ENCODE measurements at places on chromosomes 13 and 19.
A peak's percentile ranks its signal among the peaks of the same experiment; 100 is the strongest.

DNA sequence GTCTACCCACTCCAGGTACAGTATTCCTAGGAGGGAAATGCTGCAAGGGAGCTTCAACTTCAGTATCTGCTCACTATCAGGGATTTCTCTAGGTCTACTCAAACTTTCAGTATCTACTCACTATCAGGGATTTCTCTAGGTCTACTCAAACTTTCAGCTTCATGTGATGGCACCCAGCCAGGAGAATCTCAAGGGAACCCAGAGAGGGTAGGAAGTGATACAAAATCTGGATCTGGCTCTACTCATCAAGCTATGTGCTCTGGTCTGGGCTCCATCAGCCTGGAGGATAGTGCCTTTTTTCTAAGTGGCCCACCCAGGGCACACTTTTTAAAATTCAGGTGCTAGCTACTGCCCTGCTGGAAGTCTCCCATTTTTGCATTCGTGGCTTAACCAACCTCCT, 52.3 kb upstream of the FNDC3A start:
- no peak for DNase-seq

DNA sequence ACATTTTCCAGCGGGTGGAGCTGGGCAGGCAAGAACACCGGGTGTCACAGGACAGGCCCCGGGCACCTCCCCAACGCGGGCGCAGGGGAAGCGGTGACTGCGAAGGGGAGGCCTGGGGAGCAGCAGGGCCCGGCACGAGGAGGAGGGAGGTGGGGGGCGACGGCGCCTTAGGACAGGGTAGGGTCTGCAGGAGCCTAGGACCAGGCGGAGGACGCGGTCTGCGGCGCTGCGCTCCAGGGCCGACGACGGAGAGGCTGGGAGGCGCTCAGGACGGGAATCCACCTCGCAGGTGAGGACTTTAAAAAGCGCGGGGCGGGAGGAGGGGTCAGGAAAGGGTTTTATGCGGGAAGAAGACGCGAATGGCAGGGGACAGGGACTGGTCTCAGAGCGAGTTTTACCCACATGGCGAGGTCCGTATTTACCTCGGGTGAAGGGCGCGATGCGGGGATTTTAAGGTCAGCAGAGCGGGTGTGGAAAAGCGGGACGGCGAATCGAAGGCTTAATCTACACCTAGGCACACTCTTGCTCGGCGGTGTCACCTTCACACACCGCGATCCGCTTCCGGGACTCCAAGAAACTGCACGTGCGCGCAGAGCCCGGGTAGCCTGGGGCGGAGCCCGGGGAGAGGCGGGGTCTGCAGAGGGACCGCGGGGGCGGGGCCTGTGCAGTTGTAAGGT, 13.5 kb downstream of the ERVV-2 start:
- no peak for DNase-seq

- DNase-seq: no peak
Observed at GRCh38 chr19:36497001-36497400, 7.6 kb upstream of the ZNF566 start.

DNA sequence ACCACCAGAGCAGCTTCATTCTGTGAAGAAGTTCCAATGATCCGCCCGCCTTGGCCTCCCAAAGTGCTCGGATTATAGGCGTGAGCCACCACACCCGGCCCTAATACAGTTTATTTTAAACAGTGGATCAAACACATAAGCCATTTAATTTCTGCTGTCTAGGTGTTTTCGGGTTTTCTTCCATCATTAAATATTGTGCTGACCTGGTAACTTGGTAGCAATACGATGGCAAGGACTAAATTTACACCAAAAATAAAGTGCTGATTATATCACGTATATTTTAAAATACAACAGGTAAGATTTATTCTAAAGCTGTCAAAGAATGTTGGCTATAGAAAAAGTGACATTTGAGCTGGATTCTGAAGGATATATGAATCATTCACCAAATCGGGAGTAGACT, 1.3 kb downstream of the MED4 start:
- DNase-seq: no peak

DNA sequence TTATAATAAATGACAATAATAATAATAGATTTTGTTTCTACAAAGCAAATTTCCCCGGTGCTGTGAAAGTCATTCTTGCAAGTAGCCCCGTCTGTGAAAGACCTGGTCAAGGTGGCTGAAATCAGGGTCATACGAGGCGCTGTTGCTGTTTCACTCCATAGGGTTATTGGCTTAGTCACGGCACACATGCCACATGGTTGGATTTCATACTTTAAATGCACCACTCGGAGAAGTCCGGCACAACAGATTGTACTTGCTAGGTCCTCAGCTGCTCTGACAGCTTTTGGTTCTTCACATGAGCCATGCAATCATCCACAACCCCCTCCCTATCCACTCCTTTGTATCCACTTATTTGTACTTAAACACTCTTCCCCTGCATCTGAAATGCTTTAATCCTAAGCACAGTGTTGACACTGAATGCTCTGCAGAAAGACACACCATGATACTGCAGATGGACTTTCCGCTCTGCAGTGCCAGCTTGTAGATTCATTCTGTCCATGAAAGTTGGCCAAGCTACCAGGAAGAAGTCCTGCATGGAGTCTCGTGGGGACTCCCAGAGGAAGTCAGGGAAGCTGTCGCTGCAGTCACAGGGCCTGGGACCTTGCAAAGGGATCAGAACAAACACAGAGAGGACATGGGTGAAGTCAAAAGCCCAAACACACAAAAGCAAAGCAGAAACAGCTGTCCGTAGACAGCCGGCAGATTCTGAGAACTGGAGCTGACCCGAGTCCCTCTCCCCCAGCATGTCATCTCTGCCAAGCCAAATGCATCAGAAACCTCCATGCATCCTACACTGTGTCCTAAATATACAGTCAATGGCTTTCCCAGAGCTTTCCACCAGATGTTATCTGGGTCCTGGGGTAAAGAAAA, 124.6 kb downstream of the COL4A2 start:
- no peak for DNase-seq

GRCh38 chr19:39127812-39128515, 2.4 kb downstream of the PAK4 start:
- DNase-seq: no peak

- peak; percentile 49 for DNase-seq
Observed at GRCh38 chr13:50810998-50811397, 32.5 kb downstream of the DLEU7 start.

DNA sequence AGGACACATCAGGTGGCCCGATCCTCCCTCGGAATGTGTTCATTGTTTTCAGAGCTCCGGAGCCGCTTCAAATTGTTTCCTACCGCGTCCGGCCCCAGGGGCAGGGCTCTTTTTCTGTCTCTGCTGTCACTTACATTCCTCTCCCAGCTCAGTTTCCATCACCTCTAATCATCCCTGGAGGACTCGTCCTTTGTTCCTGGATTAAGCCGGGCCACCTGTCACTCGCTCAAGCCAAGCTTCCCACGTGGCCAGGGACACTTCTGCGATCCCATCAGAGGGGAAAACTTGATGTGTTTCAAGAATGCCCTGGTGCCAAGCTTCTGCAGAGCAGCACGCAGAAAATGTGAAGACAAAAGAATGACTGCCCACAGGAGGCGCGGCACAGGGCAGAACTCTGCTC, 13.5 kb downstream of the IL17D start:
- DNase-seq: no peak

GRCh38 chr13:23453132-23453531, 19.6 kb upstream of the SACS start:
- no peak for DNase-seq

- peak; percentile 83 for DNase-seq
Observed at GRCh38 chr19:13099073-13099999, 3.3 kb downstream of the LYL1 start.

GRCh38 chr19:7846155-7846646, 16.2 kb downstream of the EVI5L start:
- DNase-seq: no peak
